Stimulated activated CD4-positive, alpha-beta T cell treated with anti-CD3 and anti-CD28 coated beads, Interleukin-2, amount 100 ng/mL, for 4 hours (primary cell): ENCODE measurements at places on chromosomes 12 and 14.

GRCh38 chr14:95518045-95518751 lies 1.7 kb upstream of the SYNE3 start:
- no peak for DNase-seq

DNA sequence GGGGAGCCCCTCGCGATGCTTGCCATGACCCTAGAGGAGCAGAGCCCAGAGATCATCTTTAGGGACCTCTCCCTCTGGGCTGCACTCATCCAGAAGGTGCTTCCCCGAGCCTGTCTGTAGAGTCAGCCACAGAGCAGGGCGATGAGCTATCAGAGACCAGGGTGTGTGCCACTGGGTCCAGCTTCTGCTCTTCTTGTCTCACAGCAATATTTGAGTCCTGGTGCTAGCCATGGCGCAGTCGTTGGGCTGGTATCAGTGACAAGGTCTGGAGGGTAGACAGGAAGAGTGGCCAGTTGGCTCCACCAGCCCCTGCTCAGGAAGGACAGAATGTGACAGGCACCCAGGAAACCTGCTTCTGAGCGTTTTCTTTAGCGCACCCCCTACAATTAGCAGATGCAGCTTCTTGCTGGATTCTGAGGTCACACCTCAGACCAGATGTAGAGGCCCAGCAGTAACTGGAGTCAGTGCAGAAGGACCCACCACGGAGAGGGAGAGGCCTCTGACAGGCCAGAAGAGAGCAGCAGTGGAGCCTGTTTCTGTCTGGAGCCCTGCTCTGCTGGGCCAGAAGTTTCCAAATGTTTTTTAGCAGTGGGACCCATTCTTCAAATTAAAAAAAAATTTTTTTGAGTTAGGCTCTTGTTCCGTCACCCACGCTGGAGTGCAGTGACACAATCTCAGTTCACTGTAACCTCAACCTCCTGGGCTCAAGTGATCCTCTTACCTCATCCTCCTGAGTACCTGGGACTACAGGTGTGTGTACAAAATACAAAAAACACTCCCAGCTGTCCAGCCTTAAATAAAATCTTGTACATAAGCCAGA lies 23.7 kb downstream of the ANKRD9 start:
- DNase-seq: no peak

DNA sequence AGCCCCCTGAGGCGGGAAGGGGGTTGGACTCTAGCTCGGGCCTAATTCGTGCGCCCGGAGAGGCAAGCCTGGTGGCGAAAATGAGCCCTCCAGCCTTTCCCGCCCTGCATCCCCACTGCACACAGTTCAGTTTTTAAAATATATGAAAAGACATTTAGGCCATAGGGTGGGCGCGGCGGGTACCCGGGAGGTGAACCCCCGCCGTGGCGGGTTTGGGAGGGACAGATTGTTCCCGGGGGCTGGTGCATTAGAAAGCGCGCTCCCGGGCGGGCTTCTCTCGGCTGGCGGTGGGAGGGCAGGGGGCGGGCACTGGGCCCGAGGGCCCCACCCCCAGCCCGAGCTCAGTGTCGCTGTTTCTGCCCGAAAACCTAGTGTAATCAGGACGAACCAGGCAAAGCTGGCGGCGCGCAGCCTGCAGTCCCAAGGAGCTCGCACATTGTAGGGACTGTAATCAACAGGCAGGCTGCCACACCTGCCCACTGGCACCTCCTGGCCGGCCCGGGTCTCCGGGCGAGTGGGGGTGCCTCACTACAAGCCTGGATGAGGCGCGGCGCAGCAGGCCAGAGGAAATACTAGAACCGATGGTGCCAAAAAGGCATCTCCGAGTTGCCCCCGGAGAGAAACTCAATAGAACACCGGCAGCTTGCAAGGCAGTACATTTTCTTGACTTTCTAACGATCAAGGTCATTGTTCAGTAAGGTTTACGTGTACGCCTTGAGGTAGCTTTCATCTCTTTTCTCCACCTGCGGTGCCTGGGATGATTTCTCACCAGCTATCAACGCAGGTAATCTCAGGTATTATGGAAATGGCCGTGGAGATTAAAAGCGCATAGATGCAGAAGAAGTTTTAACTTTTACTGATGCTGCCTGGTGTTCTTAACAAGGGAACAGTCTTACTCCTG lies 764 bp upstream of the SPTB start:
- peak; percentile 48 for DNase-seq

DNA sequence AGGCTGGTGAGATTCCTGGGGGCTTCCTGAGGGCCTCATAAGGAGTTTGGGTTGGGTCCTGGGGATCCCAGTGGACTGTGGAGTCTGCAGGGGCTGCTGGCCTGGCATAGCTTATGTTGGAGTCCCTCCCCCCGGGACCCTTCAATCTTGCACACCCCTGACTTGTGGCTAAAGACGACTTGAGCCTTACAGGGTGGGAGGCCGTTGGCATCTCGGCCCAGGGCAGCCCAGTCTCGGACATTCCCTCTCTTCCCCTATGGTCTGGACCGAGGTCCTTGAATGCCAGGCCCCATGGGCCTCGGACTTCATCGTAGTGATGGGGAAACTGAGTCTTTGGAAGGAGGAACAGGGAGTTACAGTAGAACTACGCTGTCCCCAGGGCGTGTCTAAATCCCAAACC lies 12.5 kb downstream of the RTL1 start:
- no peak for DNase-seq

DNA sequence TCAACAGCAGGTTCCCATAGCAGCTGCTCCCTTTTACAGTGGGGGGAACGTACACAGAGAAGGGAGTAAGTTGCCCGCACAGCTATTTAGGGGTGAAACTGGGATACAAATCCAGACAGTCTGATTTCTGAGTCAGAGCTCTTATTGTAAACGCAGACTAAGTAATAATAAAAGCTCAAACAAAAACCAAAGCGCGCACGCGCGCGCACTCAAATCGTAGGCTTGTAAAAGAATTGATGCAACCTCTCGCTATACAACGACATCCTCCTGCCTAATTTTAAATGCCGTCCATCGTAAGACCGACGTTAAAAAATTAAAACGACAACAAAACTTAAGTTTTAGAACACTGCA lies 747 bp upstream of the DACT1 start:
- DNase-seq: peak; percentile 29

- DNase-seq: no peak
Observed at GRCh38 chr12:56330936-56331490, 2.8 kb downstream of the PAN2 start.

DNA sequence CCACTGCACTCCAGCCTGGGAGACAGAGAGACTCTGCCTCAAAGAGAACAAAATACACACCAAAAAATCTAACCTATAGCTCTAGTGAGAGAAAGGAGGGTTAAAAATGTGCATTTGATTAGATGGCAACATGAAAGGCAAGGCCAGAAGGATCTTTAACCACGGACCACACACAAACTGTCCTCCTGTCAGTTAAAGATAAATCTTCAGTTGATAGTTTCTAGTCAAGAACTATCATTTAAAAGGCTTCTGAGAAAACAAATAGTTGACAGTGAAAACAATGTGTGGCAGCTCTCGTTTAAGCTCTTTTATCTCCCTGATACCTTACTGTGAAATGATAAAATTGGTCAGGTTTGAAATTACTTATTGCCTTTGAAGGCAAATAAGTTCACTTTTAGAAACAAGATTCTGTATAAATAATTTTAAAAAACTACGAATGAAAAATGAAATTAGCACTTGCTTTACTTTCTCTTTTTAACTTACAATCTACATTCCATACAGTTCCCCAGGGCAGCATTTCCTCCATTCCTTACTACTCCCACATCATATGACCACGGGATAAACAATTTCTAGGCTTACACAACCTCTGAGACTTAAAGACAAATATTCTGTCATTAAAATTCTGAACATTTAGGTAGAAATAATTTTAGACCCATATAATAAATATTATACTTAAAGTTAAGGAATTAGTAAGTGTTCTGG lies 71.4 kb upstream of the GNPNAT1 start:
- no peak for DNase-seq

DNA sequence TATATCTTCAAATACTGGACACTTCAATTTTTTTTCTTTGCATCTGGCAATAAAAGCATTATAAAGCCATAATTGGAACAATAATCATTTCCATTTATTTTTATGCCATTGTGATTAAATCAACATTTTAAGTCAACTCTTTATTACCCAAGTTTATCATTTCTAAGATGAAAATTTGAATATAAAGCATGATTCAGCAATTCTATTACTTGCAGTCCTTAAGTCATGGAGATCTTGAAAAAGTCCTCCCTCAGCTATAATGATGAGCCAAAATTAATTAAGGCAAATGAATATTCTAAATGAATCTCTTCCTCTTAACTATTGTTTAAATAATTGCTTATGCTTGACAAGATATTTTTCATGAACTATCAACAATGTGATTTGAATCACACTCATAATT lies 65.7 kb downstream of the LIN7A start:
- DNase-seq: no peak

DNA sequence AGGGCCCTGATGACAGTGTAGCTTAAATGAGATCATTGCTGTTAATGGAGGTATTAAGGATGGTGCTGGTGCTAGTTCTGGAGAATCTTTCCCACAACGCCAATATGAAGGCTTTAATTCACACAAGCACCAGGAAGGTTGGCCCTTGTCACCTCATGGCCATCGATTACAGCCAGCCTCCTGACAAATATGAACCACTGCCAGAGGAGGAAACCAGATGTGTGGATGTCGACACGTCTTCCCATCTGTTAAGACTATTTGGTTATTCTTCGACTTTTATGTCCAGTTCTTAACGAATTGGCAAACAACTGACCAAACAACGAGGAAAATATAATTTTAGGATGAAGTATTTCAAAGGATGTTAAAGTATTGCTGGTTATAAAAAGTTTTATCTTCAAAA lies 79.5 kb downstream of the PIK3C2G start:
- no peak for DNase-seq

- DNase-seq: no peak
Observed at GRCh38 chr14:29868000-29868399, 59.6 kb downstream of the PRKD1 start.

DNA sequence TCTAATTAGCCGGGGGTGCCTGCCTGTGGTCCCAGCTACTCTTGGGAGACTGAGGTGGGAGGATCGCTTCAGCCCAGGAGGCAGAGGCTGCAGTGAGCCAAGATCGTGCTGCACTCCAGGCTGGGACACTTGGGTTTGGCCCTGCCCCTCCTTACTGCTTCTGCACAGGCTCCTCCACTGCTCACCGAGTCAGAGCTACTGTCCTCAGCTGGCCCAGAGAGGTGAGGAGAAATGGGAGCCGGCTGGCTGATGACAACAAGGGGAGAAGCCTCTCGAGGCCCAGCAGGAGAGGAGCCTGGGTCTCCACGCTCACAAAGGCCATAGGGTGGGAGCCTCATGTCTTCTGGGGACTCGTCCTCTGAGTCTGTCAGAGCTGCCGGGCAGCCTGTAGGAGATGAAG lies 13.7 kb downstream of the CALCOCO1 start:
- DNase-seq: no peak

GRCh38 chr14:51682411-51682810 lies 30.7 kb downstream of the FRMD6 start:
- no peak for DNase-seq

- no peak for DNase-seq
Observed at GRCh38 chr12:97601934-97602720, 139.5 kb downstream of the RMST start.

GRCh38 chr14:31420319-31421111 lies at the start of gene HEATR5A:
TSS of gene HEATR5A (minus strand) at chr14:31420550. CDS start at chr14:31402975, 17,575 bp downstream.
- peak; percentile 84 for DNase-seq

DNA sequence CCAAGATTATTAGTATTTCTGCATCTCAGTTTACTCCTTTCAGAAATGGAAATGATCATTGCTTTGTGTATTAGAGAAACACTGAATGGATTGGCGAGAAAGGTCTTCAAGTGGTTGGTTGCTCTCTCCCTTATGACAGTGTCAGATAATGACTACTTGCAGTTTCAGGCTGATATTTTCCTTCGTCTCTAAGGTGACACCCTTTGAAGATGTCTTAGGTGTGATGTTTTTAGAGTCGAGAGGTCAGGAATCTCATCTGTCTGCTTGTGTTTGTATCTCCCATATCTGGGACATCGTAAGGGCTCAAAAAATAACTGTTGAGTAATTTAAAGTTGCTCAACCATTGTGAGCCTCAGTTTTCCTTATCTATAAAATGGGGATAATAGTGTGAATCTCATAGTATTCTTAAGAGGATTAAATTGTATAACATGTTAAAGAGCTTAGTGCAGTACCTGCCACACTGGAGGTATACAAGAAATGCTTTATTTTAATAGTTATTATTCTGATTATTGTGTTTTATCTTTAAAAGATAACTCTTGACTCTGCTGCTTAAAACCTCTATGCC lies 40.1 kb downstream of the NPAS3 start:
- DNase-seq: no peak

- no peak for DNase-seq
Observed at GRCh38 chr12:123286652-123287373, 15.2 kb upstream of the CDK2AP1 start.

GRCh38 chr12:82019533-82019932 lies 260.4 kb upstream of the PPFIA2 start:
- no peak for DNase-seq
